ENCODE measurements at places on chromosomes 1 and 21. TPM values are rescaled to one million over a fixed set of nuclear protein-coding genes. Genes with fewer than 3 reads are reported as not detected.

Gene LGALS8
- 51.6 TPM for total RNA-seq

Gene CCDC30
- 0.89 TPM for total RNA-seq

Gene SPATA17
- total RNA-seq: 0.55 TPM

Gene SELL
- not detected for total RNA-seq

Gene RYR2
- under 0.01 TPM for total RNA-seq

Gene PRDX1
- 520 TPM for total RNA-seq

Gene MPL
- not detected for total RNA-seq

Gene CAPN8
- not detected for total RNA-seq

Gene KMO
- total RNA-seq: not detected

Gene EXO1
- total RNA-seq: 7.9 TPM

Gene GFI1
- under 0.01 TPM for total RNA-seq

Measured in smooth muscle cell of the umbilical artery (primary cell).